Trophoblast cell (in vitro differentiated cells and primary cell): ENCODE measurements at places on chromosomes 2 and 18.

DNA sequence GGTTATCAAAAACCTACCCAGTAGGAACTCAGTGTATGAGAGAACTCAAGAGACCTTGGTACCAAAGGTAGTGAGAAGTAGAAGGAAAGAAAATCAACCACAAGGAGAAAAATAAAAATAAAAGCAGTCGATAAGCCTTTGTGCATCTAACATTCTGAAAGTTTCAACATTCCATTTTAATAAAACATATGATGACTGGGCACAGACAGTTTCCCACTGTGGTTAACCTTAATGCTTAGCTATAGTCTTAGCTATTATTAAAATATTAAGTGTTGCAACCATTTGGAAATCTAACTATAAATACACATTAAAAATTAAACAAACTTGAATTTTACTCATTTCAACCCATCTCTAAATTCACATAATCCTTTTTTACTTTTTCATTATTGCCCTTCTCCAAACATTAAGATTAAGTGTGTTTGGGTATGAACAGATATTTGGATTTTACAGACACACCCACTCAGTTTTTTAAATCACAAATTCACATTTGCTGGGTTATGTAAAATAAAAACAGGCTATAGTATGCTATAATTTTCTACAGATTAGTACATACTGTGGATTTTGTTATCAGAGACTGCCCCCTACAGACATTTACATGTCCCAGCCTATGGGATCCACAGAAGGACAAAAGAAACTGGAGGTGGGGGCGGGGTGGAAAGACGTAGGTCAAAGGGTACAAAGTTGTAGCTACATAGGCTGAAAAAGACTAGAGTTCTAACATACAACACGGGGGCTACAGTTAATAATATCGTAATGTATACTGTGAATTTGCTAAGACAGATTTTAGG, 32.8 kb downstream of the SRBD1 start:
- DNase-seq = peak; percentile 7

DNA sequence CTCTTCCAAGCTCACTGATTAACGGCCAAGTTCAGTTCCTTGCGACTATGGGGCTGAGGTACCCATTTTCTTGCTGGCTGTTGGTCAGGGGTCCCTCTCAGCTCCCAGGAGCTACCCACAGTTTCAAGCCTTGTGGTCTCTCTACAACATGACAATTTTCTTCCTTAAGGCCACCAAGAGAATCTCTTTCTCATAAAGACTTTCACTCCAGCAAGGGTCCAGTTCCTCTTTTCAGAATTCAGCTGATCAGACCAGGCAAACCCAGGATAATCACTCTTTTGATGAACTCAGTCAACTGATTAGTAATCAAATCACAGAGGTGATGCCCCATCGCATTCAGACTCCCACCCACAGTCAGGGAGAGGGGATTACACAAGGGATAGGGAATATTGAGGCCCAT, 129.7 kb downstream of the IRS1 start:
- no peak for DNase-seq

DNA sequence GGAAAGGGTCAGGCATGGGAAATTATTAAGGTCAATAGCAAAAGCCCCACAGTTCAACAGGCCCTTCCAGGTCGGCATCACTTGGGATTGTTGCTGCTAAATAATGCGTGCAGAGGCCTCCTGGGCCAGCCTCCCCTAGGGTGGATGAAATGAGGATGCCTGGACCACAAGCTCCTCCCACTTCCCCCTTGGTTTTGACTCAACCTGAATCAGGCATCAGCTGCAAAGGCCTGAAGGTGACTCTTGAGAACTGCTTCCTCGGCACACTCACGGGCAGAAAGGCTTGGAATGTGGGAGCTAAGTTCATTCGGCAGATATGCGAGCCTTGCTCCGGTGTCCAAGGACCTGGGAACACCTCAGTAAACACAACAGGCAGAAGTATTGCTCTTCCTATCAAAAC, 69.3 kb downstream of the MBP start:
- no peak for DNase-seq

- DNase-seq = no peak
Measured at GRCh38 chr18:44852818-44853217, 172.1 kb downstream of the SETBP1 start.

- DNase-seq = no peak
Measured at GRCh38 chr2:10357193-10358169, 54.8 kb downstream of the HPCAL1 start.

GRCh38 chr2:188199716-188200128, 92.0 kb upstream of the GULP1 start:
- DNase-seq = peak; percentile 84

DNA sequence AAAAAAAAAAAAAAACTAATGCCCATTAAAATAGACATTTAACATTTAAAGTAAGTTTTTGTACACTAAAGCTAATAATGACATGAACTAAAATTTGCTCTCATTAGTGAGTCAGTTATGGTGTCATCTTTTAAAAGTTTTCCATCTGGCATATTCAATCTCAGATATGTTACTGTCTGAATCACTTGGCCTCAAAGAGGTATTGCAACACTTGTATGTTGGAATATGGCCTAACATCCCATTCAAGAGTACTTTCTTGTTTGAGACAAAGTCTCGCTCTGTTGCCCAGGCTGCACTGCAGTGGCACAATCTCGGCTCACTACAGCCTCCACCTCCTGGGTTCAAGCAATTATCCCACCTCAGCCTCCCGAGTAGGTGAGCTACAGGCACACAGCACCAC, 169.7 kb downstream of the TMEM163 start:
- no peak for DNase-seq

- DNase-seq = no peak
Measured at GRCh38 chr2:12767996-12768624, 51.4 kb downstream of the TRIB2 start.

DNA sequence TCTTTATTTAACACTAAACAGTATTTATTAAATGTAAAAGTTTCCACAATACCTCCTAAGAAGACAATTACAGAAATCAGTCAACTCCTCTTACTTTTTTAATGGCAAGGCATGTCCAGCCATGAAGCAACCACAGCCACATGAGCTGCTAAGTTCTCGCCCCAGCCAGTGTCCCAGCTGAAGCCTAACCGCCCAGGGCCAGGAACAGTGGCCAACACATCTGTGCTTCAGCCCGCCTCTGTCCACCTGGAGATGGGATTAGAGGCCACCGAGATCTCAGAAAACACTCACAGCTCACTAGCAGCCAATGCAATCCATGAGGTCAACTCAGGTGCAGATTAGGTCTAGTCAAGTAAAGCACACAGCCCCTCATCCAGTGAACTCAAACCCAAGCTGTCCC, 40.2 kb downstream of the PID1 start:
- DNase-seq = no peak

DNA sequence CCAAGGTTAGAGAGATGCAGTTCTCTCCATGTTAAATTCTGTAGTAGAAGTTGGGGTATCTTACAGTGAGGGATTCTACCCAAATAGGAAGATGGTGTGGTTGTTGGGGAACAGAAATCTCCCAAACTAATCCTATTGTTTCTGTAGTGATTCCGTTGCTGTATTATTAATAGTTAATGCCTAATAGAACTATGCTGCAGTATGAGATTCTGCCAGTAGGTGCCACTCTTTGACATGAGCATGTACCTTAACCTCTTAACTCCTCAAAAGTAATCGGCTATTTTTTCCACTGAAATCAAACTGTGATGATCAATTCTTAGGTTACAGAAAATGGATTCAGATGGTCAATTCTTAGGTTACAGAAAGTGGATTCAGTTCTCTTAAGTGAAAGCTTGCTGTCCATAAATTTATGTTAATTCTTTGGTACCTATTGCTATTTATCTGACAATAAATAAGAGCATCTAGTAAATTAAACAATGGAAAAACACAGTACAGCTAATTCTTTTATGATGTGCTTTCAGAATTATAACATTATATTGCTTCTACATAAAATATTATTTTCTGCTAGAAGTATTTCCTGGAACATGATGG, 97.9 kb upstream of the DLX2 start:
- peak; percentile 80 for DNase-seq

- no peak for DNase-seq
Measured at GRCh38 chr18:62933261-62933887, 218.0 kb downstream of the PHLPP1 start.

DNA sequence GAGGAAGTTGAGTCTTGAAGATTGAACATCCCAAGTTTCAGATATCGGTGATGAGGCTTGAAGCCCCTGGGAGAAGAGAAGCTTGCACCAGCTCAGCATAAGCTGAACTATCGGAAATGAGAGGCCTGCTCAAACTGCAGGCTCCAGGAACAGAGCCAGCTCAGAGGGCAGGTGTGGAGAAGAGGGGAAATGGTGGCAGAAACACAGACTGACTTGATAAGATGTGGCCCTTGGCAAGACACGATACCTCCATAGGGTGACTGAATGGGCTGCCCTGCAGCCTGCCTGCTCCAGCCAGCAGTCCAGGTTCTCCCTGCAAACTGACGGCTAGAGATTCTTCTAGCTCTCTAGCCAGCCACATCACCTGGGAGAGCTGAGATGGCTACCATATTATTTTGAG, 86.6 kb downstream of the MYT1L start:
- DNase-seq = no peak

- DNase-seq = no peak
Measured at GRCh38 chr18:10475654-10476291, 21.3 kb downstream of the APCDD1 start.

DNA sequence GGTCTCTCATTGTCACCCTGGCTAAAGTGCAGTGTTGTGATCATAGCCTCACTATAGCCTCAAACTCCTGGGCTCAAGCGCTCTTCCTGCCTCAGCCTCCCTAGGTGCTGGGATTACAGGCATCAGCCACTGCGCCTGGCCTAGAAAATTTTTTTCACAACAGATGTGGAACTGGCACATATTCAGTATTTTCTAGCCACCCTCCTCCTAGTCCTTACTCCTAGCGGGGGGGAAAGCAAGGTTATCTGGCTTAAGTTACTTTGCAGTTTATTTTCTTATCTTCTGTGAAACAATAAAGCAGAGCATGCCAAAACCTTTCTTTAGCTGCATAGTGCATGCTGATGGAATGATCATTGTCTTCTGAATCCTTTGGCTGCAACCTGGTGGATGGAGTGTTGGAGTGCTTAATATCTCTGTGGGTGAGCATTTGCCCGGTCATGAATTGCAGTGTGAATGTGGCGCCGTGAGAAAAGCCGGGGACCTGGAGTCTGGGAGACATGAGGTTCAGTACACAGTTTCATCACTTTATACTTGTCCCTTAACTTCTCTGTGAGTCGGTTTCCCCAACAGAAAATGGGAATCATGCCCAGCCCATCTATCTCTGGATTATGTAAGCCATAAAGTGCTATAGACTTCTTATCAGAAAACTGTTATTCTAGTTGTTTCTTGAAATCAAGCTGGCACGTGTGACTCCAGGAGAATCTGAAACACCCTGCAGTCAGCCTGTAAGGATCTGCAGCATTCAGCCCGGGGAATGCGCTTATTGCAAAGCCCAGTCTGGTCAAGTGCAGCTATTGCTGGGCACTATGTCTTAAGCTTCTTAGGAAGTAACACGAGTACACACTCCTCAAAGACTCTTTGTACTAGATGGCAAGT, 38.2 kb upstream of the MAP3K20 start:
- DNase-seq = no peak

GRCh38 chr2:126914811-126915500, 16.3 kb downstream of the TEX51 start:
- no peak for DNase-seq

DNA sequence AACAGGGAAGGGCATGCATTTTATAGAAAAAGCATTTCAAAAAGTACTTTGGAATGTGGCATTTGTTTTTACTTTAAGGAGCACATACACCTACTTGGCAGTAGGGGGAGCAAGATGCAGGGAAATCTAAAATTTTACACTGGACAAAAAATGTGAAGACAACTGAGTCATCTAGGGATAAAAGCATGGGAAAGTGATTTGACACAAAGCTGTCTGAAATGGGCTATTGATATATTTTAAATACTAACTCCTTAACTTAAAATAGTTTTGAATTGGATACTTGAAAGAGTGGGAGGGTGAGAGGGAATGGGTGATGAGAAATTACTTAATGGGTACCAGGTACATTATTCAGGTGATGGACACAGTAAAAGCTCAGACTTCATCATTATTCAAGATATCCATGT, 15.8 kb downstream of the TMEM200C start:
- DNase-seq = peak; percentile 72

GRCh38 chr2:127094509-127095366, 12.2 kb downstream of the BIN1 start:
- no peak for DNase-seq

DNA sequence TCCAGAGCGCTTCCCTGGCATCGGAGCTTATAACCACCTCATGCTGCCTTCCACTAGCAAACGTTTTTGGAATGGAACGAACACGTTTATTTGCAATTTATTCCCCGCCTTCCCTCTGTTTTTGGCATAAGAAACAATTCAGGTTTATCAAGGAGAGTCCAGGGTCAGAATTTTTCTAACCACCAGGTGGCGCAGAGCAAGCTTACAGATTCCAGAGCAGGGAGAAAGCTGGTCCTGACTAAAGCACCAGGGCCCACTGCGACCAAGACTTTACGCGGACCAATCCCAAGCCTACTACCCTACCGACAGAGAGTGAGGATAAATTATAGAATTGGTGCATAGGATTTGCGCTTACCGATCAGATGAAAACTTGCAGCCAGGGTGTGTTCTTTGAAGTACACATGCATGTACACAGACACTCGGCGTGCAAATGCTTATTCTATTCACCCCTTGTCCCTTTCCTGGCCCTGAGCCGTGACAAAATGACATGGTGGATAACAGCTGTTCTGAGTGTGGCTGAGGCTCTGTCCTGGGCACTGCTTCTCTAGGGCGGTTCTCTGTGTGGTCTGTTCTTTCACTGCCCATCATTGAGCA, 34.7 kb downstream of the NAPG start:
- DNase-seq = peak; percentile 86

DNA sequence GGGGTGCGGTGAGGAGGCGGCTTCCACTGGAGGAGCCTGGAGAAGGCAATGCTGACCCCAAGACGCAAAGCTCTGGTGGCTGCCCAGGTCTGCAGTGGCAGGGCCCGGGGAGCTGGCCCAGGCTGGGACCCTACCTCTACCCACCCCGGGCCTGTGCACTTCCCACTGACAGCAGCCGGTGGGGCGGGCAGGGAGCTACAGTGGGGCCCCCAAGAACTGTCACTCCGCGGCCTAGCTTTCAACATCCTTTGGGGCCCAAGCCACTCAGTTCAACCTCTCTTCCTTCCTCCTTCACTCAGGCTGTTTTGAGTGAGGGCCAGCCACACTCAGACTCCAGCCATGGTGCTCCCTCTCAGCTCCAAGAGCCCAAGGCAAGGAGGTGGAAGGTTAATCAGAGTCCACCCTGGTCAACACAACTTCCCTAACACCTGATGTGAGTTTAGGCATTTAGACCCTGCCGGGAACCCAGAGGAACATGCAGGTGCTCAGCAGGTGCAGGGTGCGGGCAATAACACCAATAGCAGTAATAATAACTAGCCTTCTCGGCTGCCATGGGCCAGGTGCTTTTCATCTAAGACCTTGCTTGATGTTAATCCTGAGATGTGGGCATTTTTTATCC, 93.6 kb downstream of the ZFP36L2 start:
- DNase-seq = no peak

GRCh38 chr2:19876751-19877150, 25.0 kb downstream of the TTC32 start:
- no peak for DNase-seq
